ENCODE measurements at places on chromosomes 7 and 10.

- DNase-seq: no peak
Measured at GRCh38 chr7:129089521-129090212, 34.8 kb upstream of the TNPO3 start.

GRCh38 chr10:48847691-48848090 is 91.9 kb downstream of the LRRC18 start:
- DNase-seq: no peak

- peak; percentile 93 for DNase-seq
Measured at GRCh38 chr7:121547544-121548092, 151.5 kb upstream of the FAM3C start.

DNA sequence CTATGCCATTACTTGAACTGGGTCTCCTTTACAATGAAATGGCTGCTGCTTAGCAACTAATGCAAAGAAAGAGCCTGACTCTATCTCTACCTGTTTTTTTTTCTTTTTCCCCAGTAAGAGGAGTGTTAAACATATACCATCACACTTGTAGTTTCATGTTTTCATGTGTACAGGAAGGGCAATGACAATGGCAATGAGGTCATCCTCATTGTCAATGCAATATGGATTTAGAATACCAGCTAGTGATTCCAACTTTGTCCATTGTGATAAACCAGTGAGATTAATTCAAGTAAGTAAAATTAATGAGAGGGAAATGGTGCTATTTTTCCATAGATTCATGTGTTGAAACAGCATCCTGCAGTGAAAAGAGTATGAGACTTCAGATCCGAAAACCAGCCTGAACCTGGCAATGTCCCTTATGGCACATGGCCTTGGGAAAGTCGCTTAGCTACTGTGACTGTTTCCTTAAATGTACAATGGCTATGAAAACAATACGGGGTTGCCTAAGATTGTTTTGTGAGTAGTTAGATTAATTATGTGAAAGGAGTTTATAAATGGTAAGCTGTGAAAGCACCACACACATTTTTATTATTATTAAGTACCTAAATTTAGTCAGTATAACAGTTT is 11.2 kb downstream of the DGKI start:
- no peak for DNase-seq

- no peak for DNase-seq
Measured at GRCh38 chr7:7739204-7740036, 21.0 kb upstream of the RPA3 start.

DNA sequence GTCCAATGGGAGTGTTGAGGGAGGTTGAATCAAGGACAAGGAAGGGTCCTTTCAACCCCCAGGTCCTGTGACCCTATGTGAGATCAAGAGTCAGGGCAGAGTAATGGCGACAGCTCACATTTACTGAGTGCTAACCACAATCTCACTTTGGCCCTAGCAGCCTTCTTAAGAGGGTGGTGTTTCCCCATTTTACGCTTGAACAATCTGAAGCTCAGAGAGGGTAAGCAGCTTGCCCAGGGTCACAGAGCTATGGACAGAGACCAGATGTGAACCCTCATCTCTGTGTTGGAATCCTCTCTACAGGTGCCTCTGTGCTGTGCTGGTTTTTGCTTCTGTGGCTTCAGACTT is 102.0 kb downstream of the GRK5 start:
- DNase-seq: no peak

GRCh38 chr10:519055-519715 is 170.3 kb downstream of the DIP2C start:
- DNase-seq: no peak

- no peak for DNase-seq
Measured at GRCh38 chr10:77186936-77187335, 450.7 kb downstream of the KCNMA1 start.

DNA sequence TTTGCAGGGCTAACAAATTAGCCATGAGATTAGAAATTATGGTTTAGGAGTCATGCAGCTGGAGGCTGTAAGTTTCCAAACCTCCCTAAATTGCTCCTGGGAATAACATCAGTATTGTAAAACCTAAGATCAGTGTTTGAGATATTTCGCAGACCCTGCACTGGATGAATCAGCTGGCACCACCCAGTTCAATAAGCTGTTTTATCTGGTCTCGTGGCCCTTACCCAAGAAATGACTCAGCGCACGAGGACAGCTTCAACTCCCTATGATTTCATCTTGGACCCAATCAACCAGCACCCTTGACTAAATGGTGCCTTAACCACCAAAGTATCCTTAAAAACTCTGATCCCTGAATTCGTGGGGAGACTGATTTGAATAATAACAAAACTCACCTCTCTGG is 482.0 kb upstream of the PCDH15 start:
- no peak for DNase-seq

- no peak for DNase-seq
Measured at GRCh38 chr7:103504505-103505135, 58.6 kb upstream of the SLC26A5 start.

DNA sequence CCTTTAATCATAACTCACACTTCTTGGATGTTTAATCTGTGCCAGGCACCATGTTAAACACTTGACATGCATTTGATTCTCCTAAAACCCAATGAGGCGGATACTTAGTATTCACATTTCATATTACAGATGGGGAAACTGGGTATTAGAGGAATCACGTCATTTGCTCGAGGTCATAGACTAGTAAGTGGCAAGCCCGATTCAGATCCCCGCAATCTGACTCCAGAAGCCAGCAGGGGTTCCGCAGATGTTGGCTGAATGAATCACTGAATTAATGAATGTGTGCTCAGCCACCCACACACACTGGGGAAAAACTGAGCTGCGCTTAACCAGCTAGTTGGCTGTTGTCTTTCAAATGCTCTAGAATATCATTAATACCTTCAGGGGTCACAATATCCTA is 22.5 kb upstream of the ENO4 start:
- DNase-seq: peak; percentile 66

- no peak for DNase-seq
Measured at GRCh38 chr7:3732395-3733005, 431.4 kb downstream of the SDK1 start.

GRCh38 chr7:103893350-103893749 is 96.1 kb downstream of the RELN start:
- no peak for DNase-seq

DNA sequence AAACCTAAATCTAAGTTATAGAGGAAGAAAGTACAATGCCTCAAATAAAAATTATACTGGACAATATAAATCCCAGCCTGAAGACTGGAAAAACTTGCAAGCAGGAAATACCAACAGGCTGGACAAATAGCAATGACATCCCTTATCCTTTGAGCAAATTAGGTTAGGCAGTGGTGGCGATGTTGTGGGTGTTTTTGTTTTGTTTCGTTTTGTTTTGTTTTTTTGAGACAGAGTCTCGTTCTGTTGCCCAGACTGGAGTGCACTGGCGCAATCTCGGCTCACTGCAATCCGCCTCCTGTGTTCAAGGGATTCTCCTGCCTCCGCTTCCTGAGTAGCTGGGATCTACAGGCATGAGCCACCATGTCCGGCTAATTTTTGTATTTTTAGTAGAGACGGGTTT is 57.3 kb upstream of the TES start:
- DNase-seq: no peak

- DNase-seq: no peak
Measured at GRCh38 chr7:8441106-8441965, 7.9 kb downstream of the NXPH1 start.

DNA sequence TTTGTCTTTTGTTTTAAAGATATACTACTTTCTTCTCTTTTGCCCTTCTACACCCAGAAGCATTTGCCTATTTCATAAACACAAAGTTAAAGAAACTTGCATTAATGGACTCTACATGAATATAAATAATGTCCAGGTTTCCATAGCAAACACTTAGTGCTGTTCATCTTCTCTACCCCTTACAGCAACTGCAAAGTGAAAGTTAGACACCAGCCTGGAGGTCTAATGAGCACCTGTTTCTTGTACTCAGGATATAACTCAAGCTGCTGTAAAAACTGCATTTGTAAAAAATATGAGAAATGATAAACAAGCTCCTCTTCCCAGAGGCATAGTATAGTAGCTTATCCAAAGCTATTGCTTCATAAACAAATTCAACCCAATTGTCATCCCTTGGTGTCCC is 76.0 kb upstream of the RELN start:
- DNase-seq: no peak

- DNase-seq: no peak
Measured at GRCh38 chr7:80307227-80307856, 172.7 kb downstream of the GNAI1 start.

DNA sequence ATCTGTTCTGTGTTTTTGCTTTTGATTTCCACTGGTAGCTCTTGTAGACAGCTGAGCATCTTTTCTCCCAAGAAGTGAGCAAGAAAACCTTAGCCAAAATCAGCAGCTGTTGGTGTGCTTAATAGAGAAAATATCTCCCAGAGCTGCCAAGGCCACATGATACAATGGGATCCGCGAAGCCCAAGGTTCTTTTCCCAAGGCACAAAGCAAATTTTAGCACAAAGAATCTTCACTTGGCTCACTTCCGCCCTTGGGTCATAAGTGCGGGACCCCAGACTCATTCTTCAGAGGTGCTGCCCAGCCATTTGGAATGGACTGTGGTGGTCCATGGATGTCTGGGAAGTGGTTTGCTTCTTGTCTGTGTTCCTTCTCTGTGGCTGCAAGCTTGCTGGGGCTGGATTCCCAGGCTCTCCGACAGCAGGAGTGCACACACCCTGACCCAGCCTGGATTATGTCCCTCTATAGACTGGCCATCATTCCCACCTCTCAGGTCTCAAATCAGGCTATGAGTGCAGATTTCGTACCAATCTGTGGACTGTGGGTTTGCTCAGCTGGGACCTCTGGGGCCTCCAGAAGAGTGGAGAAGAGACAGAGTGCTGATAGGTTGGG is 93.0 kb upstream of the TMEM72 start:
- no peak for DNase-seq

GRCh38 chr10:100045592-100045991 is 35.8 kb upstream of the DNMBP start:
- no peak for DNase-seq

- no peak for DNase-seq
Measured at GRCh38 chr10:34520084-34520483, 295.0 kb downstream of the PARD3 start.

DNA sequence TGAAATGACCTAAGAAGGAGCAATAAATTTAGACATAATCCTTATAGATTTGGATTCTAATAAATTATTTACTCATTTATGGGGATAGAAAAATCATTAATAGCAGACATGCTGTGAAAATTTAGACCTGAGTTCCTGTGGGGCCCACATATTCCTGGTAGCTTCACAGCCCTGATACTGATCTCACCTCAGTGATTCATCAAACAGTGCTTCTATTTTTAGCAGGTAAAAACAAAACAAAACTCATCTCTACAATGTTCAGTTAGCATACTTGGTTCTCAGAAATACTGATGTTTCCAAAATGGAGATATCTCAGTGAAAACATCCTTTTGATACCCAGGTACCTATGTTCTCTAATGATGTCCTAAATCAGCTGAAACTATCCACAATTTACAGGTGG is 841.1 kb upstream of the SORCS1 start:
- no peak for DNase-seq

- DNase-seq: peak; percentile 48
Measured at GRCh38 chr10:52779541-52780390, 7.2 kb upstream of the MBL2 start.

DNA sequence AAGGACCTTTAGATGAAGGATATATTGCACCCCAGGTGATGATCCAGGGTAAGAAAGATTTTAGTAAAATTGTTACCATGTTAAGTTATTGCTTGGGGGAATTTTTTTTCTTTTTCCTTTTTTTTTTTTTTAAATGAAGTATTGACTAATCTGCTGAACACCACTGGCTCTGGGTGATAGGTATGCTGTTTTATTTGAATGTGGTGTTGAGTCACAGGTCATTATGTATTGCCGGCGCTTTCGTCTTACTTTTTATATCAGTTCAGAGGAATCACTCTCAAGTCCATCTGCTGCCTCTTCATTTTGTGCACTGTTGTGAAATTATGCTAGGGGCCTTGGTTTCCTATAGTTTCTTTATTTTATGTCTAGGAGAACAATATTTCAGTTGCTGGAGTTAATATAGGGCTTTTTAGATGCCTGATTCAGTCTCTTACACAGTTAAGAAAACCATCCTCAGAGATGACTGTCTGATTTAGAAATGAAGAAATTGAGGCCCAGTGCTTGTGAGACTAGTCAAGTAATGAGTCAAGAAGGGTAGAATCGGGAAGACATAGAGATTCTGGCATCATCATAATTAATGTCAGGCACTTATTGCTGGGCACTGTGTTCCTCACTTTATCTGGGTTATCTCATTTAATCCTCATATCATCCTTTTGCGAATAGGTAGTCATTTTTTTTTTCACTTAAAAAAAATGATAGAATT is 38.7 kb downstream of the NRF1 start:
- DNase-seq: no peak

DNA sequence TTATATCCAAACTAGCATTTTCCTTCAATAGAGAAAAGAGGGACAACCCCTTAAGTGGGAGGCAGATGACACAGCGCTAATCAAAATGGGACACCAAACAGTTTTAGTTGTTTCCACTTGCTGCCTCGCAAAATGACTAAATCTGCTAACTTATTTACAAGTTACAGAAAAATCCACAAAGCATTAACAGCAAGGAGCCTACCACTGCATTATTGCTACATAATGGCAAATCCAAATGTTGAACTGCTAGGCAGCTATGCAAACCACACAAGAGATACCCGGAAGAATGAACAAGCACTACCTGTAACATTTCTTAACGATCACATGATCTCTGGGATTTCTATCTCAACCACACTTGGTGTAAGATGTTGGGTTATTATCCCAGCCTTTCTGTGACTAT is 96.7 kb downstream of the SFMBT2 start:
- no peak for DNase-seq

- DNase-seq: peak; percentile 90
Measured at GRCh38 chr10:96587264-96588059, 650 bp upstream of the TM9SF3 start.

DNA sequence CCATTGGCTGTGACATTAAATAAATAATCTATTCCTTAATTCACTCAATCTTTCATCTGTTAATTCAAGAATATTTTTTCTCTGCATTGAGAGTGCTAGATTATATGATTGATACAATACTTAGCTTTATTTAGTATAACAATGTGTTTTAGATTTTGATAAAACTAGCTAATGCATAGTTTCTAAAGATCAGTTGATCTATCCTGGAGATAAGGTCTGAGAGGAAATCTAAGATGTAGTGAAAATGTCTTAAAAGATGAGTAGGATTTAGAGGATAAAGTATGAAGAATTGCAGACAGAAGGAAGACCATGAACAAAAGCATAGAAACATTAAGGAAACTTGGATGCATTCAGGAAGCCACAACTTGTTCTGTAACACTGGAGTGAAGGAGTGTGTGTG is 110.3 kb downstream of the ETV1 start:
- no peak for DNase-seq
